Thyroid gland (tissue), 4 donors: ENCODE measurements at places on chromosomes 7 and 10.

DNA sequence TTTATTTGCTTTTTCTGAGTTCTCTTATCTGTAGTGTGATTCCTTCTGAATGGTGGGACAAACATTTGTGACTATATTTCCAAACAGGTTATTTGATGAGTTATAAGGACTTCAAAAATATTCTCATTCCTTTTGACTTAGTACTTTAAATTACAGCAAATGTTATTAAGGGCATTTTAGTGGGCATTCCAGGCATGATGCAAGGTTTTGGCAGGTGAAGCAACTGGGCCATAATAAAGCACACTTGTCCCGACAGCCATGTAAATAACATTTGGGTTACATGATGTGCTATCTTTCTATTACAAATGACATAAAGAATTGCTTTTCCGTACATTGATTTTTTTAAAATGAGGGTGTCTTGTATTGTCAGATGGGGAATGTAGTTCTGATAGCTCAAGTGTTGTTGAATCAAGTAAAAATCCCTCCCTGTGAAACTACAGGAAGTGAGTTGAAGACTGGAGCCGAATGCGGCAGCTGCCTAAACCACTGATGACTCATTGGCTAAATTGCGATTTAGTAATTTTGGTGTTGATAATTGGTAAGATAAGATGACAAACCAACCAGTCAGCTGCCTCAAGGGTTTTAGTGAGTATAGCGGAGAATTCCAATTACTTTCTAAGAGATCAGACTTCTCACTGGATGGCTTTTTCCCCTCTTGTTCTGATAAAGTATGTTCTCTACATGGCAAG is 231.3 kb upstream of the NPY start:
- no peak for DNase-seq

DNA sequence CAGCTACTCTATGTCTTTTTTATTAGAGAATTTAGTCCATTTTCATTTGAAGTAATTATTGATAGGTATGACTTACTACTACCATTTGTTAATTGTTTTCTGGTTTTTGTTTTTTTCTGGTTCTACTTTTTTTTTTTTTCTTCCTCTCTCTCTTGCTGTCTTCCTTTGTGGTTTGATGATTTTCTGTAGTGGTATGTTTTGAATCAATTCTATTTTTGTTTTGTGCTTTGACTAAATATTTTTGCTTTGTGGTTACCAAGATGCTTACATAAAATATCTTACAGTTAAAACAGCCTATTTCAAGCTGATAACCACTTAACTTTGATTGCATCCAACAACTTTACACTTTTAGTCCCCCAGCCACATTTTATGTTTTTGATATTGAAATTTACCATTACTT is 3.3 kb upstream of the OR2F2 start:
- DNase-seq, result no peak

GRCh38 chr10:28982974-28983373 is 305.7 kb downstream of the BAMBI start:
- DNase-seq, result no peak

DNA sequence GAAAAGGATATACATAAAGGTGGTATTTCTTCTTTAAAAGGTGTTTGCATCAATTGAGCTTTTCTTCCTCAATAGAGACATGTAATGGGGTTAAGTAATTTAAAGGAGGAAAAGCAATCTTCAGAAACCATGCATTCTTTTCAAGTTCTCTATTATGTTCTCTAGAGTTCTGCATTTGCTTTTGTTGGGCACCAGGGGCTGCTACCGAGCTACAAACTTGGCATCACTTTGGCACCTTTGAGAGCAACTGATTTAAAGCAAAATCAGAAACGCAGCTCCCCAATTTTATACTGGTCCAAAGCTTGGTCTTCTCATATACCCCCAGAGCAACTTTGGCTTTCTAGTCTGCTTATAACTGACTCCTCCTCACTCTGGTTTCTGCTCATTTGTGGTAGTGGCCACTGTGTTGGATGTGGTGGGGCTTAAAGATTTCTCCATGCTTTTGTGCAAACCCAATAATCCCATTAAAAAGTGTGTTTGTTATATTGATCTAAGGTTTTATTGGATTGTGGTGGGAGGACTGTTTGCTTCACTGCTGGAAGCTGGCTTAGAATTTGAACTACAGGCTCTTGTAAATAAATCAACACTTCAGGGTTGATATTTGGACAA is 712.1 kb downstream of the PHTF2 start:
- peak; percentile 38 for DNase-seq

GRCh38 chr7:99142727-99143520 is 984 bp downstream of the SMURF1 start:
- DNase-seq, result peak; percentile 85

DNA sequence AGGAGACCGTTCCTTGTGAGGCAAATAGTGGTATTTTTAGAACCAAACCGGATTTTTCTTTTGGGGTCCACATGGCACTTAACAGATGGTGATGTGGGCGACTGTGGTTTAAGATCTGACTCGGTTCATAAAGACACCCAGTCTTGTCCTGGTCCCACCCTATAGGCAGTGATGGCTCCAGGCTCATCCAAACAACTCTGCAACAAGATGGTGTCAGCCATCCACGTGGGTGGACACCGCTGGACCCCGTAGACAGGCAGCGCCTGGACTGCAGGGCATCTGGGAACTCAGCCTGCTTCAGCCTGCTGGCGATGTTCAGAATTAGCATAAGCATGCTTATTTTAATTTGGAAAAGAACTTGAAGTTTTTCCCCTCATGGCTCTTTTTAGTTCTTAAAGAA is 258.4 kb upstream of the FZD1 start:
- DNase-seq, result no peak

DNA sequence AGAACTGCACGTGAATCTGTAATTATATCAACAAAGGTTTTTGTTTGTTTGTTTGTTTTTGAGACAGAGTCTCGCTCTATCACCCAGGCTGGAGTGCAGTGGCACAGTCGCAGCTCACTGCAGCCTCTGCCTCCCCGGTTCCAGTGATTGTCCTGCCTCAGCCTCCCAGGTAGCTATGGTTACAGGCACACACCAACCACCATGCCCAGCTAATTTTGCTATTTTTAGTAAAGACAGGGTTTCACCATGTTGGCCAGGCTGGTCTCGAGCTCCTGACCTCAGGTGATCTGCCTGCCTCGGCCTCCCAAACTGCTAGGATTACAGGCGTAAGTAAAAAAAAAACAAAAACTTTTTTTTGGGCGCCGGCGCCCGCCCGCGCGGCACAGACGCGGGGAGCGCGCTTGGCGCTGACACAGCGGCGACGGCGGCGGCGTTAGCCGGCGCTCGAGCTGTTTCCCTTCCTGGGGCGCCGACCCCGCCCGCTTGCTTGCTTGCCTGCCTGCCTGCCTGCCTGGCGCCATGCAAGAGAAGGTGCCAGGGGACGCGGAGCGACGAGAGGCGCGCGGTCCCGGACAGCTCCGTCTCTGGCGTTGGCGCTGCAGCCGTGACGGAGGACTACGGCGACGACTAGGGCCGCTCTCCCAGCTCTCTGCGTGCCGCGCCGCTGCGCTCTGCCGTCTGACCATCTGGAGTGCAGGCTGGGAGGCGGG is 171.4 kb upstream of the NUPR2 start:
- DNase-seq, result peak; percentile 90

GRCh38 chr10:31081937-31082840 is 50.5 kb upstream of the ZNF438 start:
- DNase-seq, result no peak

GRCh38 chr7:155795401-155795800 is 16.9 kb downstream of the SHH start:
- DNase-seq, result no peak

DNA sequence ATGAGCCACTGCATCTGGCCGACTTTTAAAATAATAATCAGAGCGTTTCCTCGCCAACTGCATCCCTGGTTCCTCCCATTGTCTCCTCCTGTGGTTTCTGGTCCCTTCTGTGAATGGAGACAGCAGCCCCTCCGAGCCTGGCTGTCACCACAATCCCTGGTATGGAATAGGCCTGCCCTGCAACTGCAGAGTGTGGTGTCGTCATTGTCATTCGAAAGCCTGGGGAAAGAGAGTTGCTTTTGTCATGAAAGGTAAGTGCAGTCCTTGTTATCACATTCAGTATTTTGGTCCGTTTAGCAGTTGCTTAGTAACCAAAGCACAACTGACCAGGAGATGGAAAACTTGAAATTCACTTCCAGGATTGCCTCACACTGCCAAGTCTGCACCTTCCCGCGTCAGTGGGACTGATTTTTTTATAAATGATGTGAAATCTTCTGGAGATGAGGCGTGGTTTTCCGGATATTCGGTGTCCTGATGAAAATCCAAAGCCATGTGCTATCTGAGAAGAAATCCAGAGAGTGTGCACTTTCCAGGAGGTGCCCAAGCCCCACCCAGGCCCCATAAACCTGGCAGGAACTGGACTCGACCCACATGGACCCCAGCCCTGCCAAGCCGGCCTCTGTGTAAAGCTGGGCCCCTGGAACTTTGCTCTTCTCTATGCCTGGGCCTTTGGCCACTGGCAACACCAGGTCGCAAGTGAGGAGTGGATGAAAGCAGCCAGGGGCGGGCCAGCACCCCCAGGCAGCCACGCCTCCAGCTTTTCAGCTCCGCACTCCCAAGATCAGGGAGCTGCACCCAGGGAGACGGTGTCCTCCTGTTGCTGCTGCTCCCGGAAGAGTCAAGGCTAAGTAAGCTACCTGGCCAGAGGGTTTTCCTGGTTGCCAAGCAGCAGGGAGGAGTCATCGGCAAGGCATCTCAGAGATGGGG is 133.7 kb upstream of the SH2B2 start:
- DNase-seq, result peak; percentile 41

GRCh38 chr7:114062810-114063209 is 144.0 kb upstream of the PPP1R3A start:
- DNase-seq, result no peak

DNA sequence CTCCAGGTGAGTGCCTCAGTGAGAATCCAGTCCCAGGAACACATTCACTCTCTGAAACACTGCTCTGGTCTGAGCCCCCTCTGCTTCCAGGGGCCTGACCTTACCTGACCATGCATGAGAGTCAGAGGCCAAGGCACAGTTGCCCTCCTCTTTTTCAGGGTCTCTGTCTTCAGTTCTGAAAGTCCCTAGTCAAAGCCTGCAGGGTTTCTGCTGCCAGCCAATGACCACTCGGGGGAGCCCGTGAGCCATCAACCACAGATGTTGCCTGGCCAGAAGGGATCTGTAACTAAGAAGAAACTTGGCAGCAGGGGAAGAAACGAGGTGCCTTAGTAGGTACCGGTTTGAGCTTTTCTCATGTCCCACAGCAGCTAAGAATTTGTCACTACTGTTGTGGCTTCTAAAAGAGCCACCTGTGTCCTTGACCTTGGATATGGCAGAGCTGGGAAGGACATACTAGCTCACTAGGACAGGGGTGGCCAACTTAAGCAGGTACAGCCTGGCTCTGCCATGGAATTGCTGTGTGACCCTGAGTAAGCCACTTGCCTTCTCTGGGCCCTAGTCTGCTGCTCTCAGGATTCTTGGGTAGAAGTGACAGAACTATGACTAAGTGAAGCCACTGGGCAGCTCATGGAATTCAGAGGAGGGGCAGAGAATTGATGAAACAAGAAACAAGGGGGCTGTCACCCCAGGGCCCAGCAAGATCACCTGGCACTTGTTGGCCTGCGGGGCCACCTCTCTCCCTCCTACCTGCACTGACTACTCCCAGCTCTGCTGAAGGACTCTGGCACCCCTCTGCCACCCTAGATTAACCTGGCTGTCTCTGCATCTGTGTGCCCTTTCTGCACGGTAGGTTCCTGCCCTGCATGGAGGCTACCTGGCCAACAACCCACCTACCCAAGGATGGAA is 83.8 kb upstream of the GPR26 start:
- peak; percentile 75 for DNase-seq

DNA sequence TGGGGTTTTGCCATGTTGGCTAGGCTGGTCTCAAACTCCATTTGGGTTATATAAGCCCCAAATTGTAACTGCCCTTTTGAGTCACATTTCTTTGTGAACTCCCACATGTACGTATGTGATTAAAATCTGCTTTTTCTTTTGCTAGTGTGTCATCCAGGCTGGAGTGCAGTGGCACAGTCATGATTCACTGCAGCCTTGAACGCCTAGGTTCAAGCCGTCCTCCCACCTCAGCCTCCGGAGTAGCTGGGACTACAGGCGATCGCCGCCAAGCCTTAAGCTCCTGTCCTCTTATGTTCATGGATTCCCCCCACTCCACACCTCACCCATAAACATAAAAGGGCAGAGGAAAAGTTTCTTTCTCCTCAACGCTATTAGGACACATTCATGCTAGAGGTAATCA is 4.4 kb upstream of the SMC3 start:
- no peak for DNase-seq

DNA sequence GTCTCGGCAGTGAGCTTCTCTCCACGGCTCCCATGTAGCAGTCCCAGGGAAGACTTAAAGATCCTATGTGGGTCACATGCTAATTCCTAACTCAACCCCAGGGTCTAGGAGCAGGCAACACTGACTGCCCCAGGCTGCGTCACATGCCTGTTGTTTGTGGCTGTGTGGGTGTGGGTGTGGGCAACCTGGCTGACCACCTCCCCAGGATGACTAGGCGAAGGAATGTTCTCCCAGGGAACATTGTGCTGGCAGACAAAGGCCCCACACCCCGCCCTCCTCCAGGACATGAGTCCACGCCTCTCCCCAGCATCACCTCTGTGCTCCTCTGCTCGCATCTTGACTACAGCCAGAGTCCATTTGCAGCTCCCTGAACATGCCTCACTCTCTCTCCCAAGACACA is 30.3 kb downstream of the SLC29A3 start:
- DNase-seq, result no peak

DNA sequence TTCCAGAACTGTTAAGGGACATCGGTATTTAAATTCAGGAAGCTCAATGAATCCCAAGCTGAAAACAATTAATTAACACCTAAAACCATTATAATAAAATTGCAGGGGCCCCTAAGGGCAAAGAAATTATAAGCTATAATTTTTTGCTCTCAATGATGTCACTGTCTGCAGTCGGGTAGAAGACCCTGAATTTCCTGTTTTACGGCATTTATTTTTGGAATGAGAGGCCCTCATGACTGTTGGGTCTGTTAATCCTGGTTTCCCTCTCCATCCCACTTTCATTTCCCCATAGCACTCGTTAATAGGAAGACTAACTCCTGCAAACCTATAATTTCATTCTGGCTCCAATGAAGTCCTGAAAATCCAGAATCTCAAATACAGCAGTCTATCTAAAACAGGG is 25.8 kb upstream of the GPR37 start:
- DNase-seq, result no peak

GRCh38 chr10:43260117-43260761 is 6.6 kb downstream of the RASGEF1A start:
- peak; percentile 31 for DNase-seq

- no peak for DNase-seq
Measured at GRCh38 chr7:874031-874749, 2.2 kb upstream of the GET4 start.

DNA sequence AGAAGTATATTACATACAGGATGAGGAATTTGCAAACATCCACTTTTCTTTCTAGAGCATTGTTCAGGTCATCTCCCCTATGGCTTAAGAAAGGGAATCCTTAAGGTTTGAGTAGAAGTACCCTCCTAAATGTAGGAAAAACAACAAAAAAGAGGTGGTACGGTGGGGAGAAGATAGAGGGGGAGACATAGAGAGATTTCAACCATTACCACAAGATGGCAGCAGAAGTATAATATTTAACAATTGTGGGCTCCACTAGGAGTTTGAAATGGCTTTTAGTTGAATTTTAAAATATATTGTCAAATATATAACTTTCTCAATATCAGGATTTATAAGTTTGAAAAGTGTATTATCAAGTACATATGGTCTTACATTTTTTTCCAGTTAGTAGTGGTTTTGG is 72.7 kb upstream of the PRKG1 start:
- no peak for DNase-seq
